ENCODE measurements at places on chromosomes 12 and 14.
A peak's percentile ranks its signal among the peaks of the same experiment; 100 is the strongest.

- DNase-seq = no peak
Measured at GRCh38 chr12:4320497-4320852, 538 bp upstream of the TIGAR start.

DNA sequence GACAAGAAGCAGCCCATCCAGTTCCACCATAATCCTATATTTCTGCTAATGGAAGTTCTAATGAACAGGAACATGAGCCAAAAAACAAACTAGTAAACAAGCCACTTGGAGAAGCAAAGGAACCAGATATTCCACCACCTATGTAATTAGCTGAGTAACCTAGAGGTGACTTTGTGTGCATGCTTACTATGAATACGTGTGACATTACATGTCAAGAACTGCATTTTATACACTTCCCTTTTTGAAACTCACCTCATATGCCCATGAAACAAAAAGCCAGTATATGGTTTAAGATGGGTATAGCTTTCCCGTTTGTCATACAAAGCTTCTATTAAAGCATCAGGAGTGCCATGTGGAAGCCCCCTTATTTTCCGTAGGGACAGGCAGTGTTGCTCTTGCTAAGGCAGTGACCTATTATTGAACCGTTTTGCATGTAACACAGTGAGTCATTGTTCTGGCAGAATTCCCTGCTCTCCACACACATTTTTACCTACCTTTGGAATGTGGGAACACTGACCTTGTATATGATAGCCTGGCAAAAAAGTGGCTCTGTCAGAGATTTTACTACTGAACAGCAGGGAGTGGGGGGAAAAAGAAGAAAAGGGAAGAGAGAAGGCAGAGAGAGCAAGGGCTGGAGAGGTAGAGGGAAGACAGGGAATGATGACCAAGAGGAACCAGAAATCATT is 34.8 kb upstream of the FRMD6 start:
- DNase-seq = no peak

DNA sequence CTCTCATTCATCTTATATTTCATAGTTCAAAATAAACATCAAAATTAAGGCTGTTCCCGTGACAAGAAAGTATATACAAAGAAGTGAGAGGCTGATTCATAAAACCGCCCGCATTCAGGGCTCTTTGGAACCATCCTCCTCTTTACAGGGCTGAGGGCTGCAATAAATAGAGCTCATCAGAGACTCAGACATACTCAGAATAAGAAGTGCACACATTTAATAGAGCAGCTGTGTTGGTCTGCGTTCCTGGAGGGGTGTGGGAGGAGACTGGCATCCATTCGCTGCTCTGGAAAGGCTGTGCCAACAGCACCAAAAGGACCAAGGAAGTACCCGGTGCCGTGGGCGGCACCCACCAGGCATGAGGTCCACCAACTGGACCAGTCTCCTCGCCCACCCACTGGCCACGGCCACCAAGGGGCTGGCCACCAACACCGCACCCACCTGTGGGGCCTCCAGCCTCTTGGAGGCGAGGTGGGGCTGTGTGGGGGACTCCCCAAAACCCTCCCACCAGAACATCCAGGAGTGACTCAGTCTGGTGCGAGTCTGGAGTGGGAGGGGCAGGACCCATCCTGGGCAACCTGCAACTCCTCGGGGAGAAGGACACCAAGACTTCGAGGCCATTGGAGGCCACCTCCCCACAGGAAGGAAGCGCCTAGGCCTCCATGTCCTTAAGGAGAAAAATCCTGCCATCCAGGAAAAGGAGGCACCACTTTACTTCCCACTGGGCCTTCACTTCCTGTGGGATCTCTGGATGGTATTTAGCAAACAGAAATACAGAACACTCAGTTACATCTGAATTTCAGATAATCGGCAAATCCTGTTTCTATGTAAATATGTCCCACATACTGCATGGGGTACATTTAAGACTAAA is 32.7 kb downstream of the VCPKMT start:
- DNase-seq = peak; percentile 36

- DNase-seq = peak; percentile 20
Measured at GRCh38 chr14:106845286-106846087, 1319.1 kb downstream of the TMEM121 start.

DNA sequence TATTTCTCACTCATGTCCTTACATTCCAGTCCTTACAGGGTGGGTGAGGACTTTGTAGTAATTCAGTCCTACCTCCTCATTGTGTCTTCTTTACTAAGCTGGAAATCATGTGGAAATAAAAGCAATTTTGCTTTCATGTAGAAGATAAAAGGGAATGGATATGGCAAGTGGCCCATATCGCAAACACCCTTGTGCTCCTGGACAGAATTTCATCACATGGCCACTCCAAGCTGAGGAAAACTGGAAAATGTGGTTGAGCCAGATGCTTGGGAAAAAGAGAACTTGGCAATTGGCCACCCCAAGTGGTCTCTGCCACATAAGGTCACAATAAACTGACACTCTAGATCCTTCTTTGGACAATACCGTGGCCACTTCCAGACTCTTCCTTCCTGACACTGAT is 64.2 kb upstream of the IFNG-AS1 start:
- DNase-seq = no peak

DNA sequence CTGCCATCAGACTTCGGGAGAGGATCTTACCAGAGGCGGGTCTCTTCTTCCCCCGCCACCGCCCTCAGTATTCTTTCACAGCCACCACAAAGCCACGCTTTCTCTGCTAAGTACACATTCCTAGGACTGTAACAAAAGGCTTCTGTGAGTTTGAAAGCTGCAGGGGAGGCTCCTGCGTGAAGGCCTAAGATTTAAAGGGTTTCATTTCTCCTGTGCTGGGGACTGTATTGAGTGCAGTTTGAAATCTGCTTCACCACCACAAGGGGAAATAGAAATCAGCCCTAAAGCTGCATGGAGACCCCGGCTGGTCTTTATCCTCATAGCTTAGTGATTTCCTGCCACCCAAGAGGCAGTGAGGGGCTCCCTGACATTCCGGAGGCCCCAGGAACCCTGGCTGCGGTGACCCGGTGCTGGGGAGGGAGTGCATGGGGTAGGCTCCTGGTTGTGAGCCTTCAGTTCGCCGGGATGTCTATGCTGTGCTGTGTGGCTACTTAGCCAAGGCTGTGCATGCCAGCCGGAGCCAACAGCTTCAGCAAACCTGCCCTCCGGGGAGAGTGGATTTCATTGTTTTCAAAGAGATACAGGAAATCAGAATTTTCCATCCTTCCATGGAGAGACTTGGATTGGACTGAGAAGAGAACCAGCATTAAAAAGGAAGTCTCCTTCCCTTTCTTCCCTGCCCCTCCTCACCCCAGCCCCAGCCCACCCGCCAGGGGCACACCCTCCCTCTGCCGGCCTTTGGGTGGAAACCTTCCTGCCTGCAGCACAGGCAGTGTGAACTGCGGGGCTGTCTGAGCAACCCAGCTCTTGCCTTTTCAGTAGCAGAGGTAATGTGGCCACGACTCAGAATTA is 163.3 kb downstream of the ETV6 start:
- DNase-seq = no peak

DNA sequence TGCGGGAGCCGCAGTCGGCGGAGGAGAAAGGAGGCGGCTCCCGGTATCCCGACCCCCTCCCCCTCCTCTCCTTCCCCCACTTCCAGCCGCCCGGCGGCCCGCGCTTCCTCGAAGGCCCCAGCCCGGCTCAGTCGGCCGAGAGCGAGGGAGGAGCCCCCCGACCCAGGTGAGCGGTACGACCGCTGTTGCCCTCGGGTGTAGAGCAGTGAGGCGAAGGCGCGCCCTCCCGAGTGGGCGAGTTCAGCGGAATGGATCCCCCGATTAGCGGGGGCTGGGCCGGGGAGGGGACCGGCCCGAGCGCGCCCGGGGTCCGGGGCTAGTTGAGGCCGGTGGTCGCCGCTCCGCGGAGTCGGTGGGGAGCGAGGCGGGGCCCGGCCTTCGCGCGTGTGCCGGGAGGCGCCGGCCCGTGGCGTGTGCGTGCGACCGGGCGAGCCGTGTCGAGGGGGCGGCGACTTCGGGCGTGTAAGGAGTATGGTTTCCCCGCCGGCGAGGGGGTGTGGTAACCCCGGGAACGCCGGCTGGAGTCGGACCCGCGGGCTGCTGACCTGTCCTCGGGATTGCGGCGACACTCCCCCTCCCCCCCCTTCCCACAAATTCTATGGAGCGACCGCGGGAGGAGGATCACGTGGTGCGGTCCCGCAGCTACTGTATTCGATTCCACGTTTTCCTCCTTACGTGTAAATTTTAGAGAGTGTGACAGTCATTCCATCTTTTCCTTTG is 501 bp downstream of the RIMKLB start:
- DNase-seq = no peak

DNA sequence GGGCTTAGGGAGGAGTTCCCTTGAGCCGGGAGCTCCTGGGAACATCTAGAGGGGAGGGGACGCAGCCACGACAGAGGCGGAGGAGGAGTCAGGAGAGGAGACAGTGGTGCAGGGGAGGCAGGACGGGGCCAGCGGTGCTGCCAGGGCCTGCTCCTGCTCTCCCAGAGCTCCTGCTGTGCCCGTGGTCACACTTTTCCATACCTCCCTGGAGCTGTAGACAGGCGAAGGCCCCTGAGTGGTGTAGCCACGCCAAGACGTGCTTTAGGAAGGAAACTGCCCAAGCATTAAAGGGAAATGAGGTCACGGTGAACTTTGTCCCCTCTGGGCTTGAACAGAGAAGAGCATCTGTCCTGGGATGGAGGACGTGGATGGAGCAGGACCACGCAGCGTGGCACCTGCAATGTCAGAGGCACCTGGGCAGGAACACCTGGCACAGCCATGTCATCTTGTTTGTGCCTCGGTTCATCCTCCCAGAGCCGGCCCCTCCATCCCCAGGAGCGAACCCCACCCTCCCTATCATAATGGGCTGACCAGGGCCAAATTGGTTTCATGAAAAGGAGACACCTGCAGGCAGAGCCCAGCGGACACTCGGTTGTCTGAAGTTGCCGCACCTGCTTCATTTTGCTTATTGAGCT is 239.5 kb upstream of the SFSWAP start:
- no peak for DNase-seq

- DNase-seq = no peak
Measured at GRCh38 chr12:119374635-119375034, 40.1 kb downstream of the CCDC60 start.

- DNase-seq = no peak
Measured at GRCh38 chr12:27653661-27654060, 42.6 kb upstream of the REP15 start.

GRCh38 chr12:3777206-3777809 is 24.4 kb upstream of the CRACR2A start:
- no peak for DNase-seq

- no peak for DNase-seq
Measured at GRCh38 chr12:55743406-55744339, 751 bp downstream of the GDF11 start.

DNA sequence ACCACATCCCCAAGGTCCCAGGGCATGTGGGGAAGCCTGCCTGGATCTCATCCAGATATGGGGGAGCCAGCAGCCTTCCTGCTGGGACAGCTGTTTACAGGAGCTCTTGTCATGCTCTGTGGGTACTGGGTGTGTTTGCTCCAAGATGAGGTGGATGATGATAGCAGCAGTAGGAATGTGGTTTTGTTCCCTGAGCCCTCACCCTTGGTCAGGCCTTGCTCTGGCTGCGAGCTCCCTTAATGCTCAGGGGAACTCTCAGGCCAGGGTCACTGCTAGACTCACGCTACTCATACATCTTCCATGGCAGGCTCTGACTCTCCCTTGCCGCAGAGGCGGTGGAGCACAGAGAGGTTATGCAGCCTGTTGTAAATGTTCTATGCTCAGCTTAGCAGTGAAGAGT is 990.3 kb downstream of the AACS start:
- no peak for DNase-seq

DNA sequence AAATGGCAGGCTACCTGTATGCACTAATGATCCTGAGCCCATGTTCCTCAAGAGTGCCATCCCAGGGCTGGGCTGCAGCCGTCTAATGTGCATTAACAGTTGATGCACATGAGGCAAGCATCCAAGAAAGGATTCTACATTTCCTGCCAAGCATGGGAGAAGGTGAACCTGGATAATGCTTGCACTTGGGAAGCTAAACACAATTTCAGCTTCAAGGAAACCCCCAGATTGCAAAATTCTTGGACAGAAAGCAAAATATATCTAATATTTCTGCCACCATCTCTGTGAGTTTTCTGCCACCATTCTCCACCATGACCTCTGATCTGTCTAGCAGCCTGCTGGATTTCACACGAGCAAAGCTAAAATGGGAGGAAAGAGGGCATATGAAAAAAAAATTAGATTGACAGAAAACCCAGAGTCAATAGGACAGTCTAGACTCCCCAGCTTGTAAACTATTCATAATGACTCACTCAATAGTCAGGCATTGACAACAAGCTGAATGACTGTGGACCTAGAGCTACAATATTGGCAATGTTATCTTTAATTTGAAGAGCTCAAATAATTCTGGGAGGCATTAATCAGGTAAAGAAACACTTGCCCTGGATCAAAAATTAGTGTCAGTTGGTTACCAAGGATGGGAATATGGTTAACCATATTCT is 91.9 kb upstream of the BCL2L14 start:
- DNase-seq = no peak

GRCh38 chr12:114478865-114479264 is 72.9 kb upstream of the TBX5 start:
- DNase-seq = no peak

DNA sequence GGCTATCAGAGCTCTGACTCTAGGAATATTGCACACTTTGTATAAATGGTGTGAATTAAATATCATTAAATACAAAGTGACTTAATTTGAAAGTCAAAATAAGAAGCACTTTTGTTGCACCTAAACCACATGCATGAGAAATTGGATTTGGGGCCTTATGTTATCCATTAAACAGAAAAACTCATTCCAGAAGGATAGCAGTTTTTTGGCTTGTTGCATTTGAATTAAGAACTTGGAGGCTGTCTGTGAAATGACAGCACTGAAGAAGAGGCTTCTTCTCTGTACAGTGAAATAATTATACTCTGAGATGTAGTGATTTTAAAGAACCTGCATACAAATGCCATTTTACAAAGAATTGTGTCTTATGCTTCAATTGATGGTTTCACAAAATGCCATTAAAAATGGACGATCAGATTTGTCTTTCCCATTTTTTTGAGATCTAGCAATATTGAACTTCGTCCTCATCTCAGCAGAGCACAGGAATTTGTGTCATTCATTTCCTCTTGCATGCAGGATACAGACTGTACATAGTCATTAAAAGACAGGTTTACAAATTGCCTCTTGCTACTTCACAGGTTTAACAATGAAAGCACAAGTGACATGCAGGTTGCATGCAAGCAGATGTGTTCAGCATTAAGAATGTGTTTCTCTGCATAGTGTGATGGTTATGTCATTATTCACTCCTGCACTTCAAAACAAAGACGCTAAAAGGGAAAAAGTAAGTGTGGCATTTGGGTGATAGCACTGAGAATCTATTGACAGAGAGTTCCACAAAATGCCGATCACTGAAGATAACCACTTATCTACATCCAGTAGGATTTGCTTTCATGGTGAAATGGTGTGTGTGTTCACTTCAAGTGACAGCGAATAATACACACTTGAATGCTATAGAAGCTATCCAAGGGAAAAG is 35.9 kb upstream of the PYGL start:
- no peak for DNase-seq
